Tibial nerve (tissue), 4 donors: ENCODE measurements at places on chromosomes 2 and 18.
A peak's percentile ranks its signal among the peaks of the same experiment; 100 is the strongest.

DNA sequence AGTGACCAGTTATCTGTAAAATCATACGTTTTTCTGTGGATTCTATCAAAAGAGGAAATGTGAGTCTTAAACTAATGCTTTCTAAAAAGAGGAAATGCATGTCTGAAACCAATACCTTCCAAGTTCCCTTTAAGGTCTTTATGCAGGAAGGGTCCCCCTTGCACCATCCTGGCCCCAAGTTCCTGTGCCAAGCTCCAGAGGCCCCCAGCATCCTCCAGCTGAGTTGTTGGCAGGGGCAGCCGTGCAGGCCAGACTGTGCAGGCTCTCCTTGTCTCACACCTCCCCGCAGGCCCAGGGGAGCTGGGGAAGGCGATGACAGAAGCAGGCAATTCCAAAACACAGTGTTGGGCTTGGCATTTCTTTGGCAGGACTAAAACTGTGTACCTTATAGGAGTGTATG lies 39.2 kb downstream of the DPYSL5 start:
- no peak for DNase-seq

- no peak for DNase-seq
These were observed 79.6 kb upstream of the CTLA4 start for GRCh38 chr2:203787979-203788378.

GRCh38 chr2:33236482-33237385 lies 239.7 kb upstream of the RASGRP3 start:
- no peak for DNase-seq

DNA sequence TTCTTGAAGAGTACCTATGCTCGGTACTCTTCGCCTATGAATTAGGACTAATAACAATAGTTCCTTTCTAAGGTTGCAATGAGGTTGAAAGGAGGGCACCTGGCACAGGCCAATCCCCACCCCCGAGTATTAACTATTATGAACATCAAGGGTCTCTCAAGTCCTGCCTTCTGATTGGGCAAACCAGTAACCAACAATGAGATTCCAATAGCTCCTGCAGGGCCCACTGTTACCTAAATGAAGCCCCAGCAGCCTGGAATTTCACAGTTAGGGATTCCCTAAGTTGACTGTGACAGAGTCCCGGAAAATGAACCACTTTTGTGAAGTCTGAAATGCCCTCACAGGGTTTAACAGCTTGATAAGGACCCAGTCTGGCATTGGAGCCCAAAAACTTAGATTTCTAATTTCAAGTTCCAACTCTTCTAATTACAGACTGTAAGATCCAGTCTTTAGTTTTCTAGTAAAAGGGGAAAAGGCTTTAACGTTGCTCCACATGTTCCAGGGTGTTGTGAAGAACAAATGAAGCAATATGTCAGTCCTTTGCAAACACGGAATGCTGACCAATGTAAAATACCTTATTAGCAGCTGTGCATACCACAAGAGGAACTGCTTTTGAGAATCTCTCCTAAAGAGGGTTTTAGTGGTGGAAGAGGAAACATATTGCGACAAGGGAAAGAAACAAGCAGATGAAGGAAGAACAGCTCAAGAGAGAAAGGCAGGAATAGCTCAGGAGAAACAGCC lies 277.7 kb upstream of the MAP2 start:
- peak; percentile 9 for DNase-seq

DNA sequence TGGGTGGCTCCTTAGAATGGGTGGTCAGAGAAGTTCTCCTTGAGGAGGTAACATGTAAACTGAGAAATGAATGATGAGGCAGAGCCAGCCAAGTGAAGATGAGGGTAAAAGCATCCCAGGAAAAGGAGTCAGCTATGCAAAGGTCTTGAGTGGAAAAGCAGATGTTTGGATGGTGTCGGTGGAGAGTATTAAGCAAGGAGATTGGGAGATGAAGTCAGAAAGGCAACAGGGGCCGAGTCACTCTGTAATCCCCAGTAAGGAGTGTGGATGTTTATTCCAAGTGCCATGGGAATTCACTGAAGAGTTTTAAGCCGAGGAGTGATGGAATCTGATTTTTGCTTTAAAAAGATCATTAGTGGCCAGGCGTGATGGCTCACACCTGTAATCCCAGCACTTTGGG lies 3.4 kb upstream of the STAMBP start:
- DNase-seq: no peak

DNA sequence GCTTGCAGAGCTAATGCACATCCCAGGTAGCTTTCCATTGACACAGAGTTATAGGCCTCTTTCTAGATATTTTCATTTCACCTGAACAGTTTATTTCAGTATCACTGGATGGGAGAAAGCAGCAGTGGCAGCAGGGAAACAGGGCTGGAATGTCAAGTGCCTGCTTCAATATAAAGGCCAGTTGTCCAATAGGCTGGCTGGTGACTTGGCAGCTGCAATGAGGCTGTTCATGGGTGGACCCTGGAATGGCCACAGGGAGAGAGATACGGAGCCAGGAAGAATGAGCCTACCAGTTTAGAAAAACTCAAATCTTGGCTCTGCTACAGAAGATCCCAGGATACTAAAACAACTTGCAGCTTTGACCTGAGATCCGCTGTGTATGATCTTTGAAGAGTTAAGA lies 185.0 kb downstream of the BCL11A start:
- no peak for DNase-seq

DNA sequence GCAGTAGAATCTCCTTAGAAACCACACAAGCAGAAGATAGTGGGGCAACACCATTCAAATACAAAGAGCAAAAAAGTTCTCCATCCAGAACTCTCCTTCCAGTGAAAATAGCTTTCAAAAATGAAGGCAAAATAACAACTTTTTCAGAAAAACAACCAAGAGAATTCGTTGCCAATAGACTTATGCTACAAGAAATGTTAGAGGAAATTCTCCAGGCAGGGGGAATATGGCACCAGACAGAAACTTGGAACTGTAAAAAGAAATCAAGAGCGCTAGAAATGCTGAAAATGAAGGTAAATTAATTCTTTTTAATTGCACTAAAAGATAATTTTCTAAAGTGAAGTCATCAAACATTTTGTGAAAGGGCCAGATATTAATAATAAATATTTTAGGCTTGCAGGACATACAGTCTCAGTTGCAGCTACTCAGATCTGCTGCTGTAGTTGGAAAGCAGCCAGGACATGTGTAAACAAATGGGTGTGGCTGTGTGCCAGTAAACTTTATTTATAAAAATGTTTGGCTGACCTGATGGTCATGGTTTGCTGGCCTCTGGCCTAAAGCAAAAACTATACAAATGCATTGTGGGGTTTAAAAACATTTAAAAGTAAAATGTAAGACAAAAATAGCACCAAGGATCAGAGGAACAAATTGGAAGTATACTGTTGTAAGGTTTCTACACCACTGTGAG lies 73.7 kb upstream of the TGFA start:
- no peak for DNase-seq

DNA sequence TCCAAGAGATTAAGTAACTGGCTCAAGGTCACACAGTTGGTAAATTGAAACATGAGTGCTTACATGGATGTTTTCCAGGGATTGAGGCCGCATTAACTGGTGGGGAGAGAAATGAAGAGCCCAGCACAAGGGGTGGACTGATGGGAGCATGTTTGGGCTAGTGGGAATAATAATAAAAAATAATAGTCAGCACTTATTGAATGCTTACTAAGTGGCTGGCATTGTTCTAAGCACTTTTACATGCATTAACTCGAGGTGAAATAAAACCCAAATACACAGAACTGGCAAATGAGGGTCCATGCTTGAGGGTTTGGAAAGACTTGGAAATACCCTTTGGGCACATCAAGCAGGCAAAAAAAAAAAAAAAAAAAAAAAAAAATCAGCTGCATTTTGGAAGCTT lies 34.0 kb upstream of the CDK5R2 start:
- DNase-seq: no peak

GRCh38 chr2:212242724-212243123 lies 295.9 kb downstream of the ERBB4 start:
- no peak for DNase-seq

DNA sequence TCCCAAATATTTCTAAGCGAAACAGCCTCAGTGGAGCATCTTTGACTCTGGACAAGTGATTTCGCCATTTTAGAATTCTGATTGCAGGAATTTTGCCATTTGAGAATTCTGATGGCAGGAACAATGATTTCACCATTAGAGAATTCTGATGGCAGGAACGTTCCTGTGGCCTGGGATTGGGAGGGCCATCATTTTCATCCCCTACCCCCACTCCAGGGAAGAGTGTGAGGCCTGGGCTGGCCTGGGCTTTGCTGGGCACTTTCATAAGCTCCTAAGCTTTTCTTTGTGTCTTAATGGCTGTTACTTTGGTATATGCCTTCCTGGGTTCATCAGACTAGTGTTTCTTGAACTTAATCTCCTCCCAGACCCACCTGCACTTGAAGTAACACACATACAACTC lies 129.3 kb upstream of the EPAS1 start:
- no peak for DNase-seq

GRCh38 chr2:145185696-145186095 lies 665.8 kb upstream of the ZEB2 start:
- DNase-seq: no peak

GRCh38 chr18:11308499-11308898 lies 159.1 kb upstream of the PIEZO2 start:
- DNase-seq: no peak

GRCh38 chr2:28515176-28515751 lies 19.4 kb downstream of the PLB1 start:
- no peak for DNase-seq

DNA sequence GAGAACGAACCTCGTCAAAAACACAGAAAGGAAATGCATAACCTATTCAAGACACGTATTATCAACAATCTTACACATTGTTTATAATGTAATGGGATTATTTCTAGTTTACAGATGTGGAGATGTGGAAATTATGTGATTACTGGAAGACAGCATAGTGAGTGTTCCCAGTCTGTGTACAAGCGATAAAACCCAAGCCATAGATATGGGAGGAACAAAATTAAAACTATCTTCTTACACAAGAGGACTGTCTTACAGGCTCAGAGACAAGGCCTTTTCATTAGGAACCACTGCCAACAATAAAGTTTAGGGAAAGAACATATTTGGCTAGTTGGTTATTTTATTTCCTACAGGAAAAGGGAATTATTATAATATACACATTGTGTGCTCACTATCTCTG lies 20.3 kb downstream of the COBLL1 start:
- DNase-seq: no peak

GRCh38 chr2:168084288-168084687 lies 163.1 kb downstream of the STK39 start:
- DNase-seq: no peak

DNA sequence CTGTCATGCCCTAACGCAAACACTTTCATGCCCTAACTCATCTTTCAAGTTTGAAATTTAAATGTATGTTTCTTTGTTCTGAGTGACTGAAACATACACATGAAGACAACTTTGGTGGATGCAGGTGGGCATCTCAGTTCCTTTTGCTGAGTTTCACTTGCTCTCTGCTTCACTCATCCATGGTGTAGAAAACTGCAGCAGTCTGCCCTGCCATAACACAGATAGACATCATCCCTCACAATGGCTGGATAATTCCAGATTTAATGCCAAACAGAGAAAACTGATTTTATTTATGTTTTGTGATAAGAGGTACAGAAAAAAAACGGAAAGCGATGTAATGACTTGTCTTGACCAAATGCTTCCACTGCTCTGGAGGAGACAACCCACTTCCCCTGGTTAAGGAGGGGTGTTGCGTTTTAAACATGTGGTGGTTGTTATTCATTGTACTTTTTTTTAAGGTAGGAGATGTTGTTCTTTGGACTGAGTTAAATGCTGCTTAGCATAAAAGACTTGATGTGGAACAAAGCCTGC lies 70.4 kb downstream of the RHBDD1 start:
- no peak for DNase-seq

GRCh38 chr2:33223856-33224255 lies 252.6 kb upstream of the RASGRP3 start:
- no peak for DNase-seq

DNA sequence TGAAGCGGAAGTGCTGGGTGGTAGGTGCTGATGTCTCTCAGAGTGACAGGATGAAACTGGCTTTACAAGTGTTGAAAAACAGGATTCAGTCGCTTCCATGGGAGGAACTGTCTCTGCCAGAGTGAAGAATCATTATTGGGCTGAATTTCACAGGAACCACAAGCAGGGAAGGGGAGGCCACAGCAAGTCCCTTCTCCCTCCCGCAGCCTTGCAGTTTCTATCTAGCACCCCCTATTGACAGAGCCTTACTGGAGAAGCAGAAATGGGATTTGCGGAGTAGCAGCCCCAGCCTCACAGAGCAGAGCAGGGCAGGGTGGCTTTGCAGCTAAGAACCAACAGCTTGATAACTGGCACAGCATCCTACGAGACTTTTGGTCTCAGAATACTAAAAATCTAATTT lies 33.3 kb upstream of the RMP24 start:
- DNase-seq: no peak

- no peak for DNase-seq
These were observed 87.5 kb downstream of the POLR1A start for GRCh38 chr2:86017901-86018896.

DNA sequence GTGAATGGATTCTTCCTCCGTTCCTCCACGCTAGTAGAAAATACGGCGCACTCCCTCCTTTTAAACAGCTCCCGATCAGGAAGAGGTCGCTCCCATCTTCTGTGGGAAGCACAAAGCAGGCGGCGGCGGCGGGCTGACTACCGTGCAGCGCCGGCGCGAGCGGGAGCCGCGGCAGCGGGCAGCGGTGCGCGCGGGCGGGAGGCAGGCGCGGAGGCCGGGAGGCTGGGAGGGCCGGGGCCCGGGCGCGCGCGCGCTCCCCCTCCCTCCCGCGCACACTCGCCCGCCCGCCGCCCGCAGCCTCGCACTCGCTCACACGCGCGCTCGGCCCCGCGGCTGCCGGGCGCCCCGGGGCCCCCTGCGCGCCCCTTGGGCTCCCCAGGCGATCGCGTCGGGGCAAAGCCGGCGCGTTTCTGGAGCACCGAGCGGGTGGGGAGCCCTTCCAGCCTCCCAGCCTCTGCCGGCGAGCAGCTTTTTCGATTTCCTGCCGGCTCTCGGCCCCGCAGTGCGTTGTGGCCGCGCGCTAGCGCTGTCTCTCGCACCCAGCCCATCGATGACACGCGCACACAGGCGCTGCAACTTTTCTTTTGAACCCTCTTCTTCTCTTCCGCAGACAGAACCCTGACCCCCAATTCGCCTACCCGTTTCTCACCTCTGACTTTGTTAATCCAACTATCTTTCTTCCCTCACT lies at the start of gene SLC8A1:
Gene SLC8A1, minus strand, starts transcription at position 173 of the 688 bp plus-strand sequence.
- DNase-seq: no peak

DNA sequence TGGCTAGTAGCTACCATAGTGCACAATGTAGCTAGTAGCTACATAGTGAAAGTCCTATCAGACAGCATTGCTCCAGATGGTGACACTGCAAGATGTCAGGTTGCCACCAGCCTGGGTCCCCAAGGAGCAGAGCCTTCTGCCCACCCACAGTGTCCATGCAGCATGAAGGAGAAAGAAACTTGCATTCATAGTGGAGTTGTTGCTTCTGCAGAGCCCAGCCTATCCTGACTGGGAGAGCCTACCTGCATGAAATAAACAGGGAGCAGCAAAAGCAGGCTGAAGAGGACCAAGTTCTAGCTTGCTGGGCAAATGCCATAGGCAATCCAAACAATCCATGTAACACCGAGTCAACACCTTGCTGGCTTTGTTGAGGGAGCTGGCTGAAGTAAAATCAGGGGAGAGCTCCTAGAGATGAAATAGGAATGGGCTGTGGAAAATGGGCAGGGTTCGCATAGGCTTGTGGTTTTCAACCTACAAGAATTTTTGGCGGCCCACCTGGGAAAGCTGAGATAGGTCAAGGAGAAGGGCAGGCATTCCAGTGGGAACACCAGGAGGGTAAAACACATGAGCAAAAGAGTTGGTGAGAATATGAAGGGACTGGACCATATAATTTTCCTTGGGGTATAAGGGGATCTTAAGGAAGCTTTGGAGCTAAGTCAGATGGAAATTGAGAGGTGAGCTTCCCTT lies 195.8 kb downstream of the CYP26B1 start:
- no peak for DNase-seq

- no peak for DNase-seq
These were observed 31.2 kb downstream of the ARHGAP25 start for GRCh38 chr2:68765739-68766375.
